ENCODE measurements at places on chromosomes 16 and 17. TPM values are rescaled to one million over a fixed set of nuclear protein-coding genes. Genes with fewer than 3 reads are reported as not detected.

DNA sequence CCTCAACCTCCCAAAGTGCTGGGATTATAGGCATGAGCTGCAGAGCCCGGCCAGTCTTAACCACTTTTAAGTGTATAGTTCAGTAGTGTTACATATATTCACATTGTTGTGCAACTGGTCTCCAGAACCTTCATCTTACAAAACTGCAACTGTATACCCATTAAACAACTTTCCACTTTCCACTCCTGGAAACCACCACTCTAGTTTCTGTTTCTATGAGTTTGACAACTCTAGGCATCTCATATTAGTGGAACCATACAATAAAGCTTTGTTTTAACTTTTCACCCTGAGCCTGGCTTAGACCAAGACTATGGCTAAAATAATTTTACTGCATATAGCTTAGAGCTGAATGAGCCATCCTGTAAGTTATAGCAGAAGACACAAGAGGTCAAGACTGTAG lies 108.0 kb upstream of the GOT2 start:
- no peak for DNase-seq

DNA sequence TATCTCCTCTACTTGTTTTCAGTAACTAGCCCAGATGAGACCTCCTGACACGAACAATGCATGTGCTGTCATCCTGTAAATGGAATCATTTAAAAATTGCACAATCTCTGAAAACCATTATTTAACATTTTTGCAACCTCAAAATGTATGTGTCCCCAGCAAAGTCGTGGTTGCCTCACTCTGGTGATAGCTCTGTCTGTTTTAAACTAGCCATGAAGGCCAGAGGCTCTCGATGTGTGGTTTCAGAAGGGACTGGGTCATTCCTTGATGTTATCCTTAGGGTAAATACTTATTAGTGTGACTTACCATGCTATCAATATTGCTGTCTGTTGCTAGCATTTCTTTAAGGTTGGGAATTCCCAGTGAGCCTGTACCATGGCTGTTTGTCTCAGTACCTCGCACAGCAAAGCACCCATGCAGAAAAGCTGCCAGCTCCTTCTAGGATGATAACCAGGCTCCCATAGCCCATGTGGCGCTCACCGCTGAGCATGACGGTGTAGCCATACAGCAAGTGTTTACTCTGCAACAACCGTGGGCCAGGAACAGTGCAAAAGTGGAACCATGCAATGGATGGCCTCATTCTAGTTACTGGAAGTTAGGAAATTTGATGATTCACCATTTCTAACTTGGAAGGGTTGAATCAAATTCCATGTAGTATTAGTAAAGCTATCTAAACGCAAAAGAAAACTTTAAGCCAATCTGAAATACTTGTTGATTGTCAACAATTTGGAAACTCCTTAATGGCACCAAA lies 2.9 kb upstream of the PGS1 start:
- peak; percentile 88 for DNase-seq

DNA sequence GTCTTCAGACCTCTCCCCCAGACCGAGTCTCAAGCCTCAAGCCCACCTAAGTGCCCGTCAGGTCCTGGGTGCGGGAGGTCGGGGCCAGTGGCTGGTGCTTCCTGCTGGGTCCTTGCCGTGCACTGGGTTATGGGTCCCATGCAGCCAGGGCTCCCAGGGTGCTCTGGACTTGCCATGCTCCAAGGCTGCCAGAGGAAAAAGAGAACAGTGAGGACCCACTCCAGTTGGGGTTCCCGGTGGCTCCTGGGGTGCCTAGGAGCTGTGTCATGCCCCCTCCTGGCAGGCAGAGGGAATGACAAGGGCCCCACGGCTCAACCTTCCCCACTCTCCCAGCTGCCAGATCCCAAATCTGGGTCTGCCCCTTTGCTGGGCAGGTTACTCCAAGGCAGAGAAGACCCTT lies 3.8 kb downstream of the SNX20 start:
- no peak for DNase-seq

GRCh38 chr16:1474796-1475551 lies at the start of gene CLCN7:
TSS of gene CLCN7 (minus strand) at chr16:1475028. CDS start at chr16:1474974, 54 bp downstream.
- peak; percentile 84 for DNase-seq

DNA sequence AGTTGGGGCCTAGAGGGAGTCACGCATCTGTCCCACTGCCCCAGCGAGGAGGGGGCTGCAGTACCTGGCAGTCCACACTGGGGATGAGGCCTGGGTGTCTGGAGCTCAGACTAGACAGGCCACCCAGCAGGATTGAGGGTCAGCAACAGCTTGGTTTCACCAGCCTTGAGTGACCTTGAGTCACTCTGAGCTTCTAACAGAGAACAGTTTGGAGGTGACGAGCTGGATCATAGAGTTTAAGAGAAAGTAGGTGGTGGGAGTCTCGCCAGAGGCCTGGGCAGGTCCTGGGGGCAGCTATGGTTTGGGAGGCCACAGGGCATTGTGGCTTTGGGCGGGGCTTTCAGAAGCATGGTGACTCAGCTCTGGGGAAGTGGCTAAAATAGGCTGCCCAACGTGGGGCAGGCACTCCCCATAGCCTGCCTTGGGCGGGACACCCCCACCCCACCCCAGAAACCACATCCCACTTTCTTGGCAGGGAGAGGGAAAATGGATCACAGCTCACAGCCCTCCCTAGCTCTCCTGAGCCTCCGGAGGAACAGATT lies 20.5 kb downstream of the CDC42EP4 start:
- DNase-seq = peak; percentile 85

Gene PRAC1
- not detected for polyA plus RNA-seq

DNA sequence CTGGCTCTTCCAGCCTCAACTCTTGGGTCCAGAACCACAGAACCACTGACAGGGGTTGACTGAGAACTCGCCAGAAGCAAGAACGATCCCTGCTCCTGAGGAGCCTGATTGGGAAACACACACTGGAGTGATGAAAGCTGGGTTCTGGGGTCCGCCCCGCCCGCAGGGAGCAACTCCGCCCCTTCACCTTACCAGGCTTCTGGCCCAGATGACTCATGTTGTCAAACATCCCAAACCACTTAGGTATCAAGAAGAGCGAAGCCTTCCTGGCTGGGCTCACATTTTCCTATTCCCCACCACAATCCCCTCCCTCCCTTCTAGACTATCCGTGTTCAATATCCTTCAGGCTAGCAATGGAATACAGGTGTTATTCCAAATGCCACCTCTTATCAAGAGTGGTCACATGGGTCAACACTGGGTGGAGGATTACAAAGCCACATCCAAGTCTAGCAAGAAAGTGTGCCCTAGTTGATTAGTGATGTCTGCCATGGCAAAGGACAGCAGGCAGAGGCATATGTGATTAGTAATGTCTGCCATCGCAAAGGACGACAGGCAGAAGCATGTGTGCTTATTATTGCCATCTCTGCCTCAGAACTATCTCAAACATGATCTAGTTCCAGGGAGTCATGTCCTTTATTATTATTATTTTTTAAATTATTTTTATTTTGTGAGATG lies 70.5 kb downstream of the TIMM22 start:
- DNase-seq = no peak

Gene CCL8
- 1.3 TPM for polyA plus RNA-seq

DNA sequence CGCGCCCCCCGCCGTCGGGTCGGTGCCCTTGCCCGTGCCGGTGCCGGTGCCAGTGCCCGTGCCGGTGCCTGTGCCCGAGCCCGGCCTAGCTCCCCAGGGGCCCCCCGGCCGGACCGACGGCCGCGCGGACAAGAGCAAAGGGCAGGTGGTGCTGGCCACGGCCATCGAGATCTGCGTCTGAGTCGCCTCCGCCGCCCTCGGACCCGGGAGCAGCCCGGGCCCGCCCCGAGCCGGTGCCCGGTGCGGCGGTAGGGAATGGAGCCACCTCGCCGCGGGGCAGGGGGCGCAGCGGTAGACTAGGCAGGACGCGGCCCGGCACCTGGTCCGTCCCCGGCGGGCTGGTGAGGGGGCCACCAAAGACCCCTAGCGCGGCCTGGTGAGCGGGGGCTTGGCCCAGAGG lies 28.4 kb downstream of the SBK1 start:
- DNase-seq = no peak

DNA sequence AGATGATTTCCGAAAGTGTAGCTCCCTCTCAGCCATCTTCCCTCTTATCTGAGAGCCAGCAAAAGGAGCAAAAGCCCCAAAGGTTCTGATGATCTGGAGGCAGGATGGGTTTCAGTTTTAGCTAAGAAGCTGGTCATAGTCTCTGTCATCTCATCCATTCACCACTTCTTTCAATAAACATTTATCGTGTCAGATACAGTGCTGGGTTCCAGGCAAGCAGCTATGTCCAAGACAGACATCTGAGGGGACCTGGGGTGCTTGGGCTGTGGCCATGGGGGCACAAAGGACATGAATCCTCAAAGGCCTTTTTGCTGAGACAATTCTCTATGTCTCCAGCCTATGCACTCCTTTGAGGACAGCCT lies 1.0 kb upstream of the ETV4 start:
- DNase-seq = no peak

Gene EFTUD2
- 104 TPM for polyA plus RNA-seq

Gene OVCA2
- 69.1 TPM for polyA plus RNA-seq

GRCh38 chr17:79749156-79749815 lies 18.5 kb downstream of the ENPP7 start:
- no peak for DNase-seq

- no peak for DNase-seq
Observed at GRCh38 chr17:47840001-47840741, 902 bp downstream of the SCRN2 start.

Gene CWC25
- polyA plus RNA-seq = 7.5 TPM

DNA sequence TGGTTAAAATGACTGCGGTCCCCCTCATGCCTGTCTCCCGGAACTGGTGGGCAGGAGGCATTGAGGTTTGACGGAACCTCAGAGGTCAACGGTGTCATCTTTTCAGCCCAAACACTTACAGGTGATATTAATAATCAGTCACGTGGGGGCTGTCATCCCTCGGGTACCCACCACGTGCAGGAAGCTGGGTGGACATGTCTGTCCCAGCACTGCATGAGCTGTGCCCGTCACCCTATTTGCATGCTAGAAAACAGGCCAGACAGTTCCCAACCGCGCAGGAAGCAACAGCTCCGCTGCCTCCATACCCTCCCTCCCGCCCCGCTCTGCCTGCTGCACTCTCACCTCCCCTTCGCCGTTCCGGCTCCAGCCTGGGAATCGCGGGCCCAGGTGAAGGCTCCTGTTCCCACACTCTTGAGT lies 1.4 kb downstream of the SYNGR3 start:
- peak; percentile 54 for DNase-seq

- no peak for DNase-seq
Observed at GRCh38 chr17:62935098-62935497, 30.9 kb upstream of the TANC2 start.

- no peak for DNase-seq
Observed at GRCh38 chr16:760545-761343, at the start of gene MSLN. TSS of gene MSLN (plus strand) at chr16:760734. CDS start at chr16:762681, 1,947 bp downstream.

Gene LRRC75A
- polyA plus RNA-seq = 5.1 TPM

DNA sequence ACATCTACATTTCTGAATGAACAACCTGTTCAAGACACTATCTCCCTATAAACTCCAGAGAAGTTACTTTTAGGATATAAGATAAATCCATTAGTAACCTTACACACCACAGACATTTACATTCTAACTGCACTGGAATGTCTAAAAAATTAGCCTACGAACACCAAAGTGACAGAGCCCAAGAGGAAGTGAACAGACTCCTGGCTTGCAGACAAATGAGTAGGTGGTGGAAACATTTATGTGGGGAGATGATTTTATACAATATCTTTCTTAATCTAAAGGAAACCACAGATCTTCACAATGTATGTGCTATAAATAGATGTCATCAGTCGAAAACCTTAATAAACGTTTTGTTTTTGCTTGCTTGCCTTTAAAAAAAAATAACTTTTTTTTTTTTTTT lies 18.8 kb downstream of the ZNF652 start:
- DNase-seq = no peak

DNA sequence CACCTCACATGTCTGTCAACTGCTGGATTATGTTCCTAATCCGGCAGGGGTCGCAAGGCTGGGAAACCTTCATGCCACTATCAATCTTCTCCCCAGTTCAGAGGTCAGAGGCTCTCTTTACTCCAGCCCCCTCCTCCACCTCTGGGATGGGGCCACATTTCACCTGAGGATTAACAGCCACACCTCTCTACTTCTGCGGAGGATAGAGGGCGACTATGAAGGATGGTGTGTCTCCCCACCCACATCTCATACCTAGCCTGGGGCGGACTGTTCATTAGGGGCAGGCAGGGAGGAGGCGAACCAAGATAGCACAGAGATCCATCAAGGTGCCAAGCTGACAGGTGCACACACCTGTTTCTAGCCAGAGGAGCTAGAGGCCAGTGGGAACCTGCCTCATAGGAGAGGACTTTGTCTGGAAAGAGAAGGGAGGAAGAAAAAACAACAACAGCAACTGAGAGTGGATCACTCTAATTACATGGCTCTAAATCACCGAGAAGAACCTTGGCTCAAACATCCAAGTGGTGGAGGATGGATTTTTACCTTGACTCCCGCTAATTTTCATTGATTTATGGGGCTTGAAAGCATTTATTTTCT lies 41.9 kb upstream of the SKAP1 start:
- no peak for DNase-seq

Gene ZPBP2
- not detected for polyA plus RNA-seq

GRCh38 chr17:77120868-77121267 lies 19.9 kb upstream of the SEC14L1 start:
- DNase-seq = no peak

Gene ATP2C2
- polyA plus RNA-seq = not detected

- DNase-seq = no peak
Observed at GRCh38 chr16:2282866-2283555, 15.1 kb upstream of the RNPS1 start.

Gene SHCBP1
- polyA plus RNA-seq = 0.93 TPM

GRCh38 chr16:8919934-8920462 lies 37.8 kb downstream of the LITAFD start:
- no peak for DNase-seq

GRCh38 chr17:68054296-68054900 lies 18.9 kb downstream of the KPNA2 start:
- DNase-seq = no peak

DNA sequence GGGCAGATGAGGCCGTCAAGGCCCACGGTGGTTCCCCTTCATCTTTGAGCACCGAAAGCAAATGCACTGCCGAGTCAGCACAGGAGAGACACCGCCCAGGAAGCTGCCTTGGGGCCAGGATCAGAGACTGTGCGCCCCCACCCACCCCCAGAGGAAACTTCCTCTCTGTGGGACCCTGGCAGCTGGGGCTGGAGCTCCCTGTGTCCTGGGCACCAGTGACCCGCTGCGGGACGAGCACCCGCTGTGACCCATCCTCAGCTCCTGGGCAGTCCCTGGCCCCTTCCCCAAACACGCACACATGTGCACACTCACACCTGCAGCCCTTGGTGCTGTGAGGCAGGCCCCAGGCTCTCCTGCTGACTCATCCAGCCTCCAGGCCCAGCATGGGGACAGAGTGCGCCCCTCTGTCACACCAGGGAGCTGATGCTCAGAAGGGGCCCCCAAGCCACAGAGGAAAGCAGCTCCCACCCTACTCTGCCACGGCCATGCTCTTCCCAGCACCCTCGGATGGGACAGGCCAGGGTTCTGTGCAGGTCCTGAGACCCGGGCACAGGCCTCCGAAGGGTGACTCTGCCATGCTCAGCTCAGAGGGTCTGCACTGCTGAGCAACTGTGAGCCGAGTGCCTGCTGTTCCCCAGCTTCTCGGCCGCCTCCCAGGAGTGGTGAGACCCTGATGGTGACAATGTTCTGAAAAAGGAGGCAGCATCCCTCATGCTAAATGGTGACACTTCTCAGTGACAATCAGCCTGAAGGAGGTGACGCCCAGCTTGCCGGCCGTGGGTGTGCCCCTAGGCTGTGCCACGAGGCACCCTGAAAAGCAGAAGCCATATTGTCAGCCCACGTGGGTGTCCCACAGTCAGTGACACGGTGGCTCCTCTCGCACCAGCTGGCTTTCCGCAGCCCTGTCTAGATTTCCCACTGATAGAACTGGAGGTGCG lies 3.6 kb downstream of the PIEZO1 start:
- DNase-seq = peak; percentile 88

Data from CD14-positive monocyte (primary cell).